ENCODE measurements at places on chromosomes 7 and 10.

DNA sequence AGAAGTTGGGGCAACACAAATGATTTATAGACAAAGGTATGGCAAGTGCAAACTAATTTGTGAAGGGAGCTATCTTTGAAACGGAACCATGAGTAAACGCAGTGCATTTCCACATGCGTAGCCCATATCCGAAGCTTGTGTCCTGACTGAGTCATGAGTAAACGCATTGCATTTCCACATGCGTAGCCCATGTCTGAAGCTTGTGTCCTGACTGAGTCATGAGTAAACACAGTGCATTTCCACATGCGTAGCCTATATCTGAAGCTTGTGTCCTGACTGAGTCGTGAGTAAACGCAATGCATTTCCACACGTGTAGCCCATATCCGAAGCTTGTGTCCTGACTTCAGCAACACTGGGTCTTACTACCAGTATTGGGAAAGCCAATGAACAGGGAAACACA is 95.0 kb downstream of the CELF2 start:
- DNase-seq: no peak

DNA sequence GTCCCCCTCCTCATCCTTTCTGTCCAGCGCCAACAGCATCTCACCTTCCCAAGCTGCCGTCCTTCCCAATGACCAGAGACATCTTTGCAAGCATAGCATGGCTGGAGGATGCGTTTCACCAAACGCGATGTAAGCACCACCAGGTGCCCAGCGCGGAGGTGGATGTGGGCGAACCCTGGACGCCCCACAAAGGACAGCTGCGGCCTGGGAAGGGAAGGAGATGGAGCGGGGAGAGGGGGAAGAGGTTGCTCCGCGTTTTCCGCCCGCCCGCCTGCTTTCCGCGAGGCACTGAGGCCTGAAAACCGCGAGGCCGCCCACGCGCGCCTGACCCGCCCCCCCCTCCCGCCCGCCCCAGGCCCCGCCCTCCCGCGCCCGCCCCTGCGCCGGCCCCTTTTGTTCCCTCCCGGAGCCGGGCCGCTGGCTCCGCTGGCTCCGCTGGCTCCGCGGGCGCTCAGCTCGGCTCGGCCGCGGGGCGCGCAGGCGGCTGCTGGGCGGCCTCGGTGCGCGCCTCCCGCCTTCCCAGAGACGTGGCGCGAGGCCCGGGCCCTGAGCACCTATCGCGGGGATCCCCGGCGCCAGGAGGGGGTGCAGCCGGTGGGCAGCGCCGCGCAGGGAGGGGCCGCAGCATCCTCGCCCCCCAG is at the start of gene CLIP2:
CLIP2 (plus strand) TSS at position 390 of the 641 bp plus-strand sequence. CDS start 28,140 bp downstream, outside the sequence.
- DNase-seq: peak; percentile 91

- no peak for DNase-seq
These were observed 80.5 kb downstream of the TBXAS1 start for GRCh38 chr7:139909379-139910050.

- DNase-seq: no peak
These were observed 1.3 kb upstream of the ATXN7L1 start for GRCh38 chr7:105877736-105878135.

- DNase-seq: no peak
These were observed 75.9 kb downstream of the SVOPL start for GRCh38 chr7:138625084-138625848.

GRCh38 chr10:98308669-98309365 is 40.8 kb upstream of the LOXL4 start:
- DNase-seq: no peak

DNA sequence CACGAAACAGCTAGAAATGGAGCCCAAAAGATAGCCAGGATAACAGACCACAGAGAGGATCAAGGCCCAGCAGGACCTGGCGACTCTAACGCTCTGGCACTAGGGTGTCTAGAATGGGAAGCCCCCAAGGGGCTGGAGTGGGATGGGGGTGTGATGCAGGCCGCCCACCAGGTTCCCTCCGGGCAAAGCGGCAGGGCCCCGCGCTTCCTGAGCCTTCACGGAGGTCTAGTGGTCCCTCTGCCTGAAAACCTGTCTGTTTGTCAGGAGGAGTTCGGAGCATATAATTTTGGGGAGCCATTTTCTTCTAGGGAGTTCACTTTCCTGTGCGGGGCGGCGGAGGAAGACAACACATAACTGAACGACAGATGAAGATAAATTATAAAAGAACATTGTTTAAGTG is 48.2 kb upstream of the FXYD4 start:
- DNase-seq: no peak

DNA sequence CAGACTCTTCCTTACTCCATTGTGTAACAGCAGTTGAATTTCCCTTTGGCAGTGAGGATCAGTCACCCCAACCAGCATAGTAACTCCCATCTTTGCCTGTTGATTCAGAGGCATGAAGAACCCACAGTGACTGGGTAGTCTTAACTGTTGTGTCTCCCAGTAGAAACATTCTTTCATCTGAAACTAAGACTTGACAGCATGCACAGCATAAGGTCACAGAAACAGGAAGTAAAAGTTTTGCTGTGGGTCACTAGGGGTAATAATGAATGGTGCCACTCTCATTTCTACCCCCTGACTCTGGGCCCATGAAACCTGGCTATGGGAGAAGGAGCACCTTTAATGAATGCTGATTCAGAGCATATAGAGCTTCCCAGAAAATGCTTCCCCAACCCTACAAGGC is 8.3 kb upstream of the FRMPD2 start:
- peak; percentile 21 for DNase-seq

- no peak for DNase-seq
These were observed 34.7 kb downstream of the TOMM7 start for GRCh38 chr7:22787951-22788350.

- DNase-seq: no peak
These were observed 84.4 kb upstream of the NOBOX start for GRCh38 chr7:144487901-144488300.

GRCh38 chr10:3761021-3761686 is 23.9 kb downstream of the KLF6 start:
- no peak for DNase-seq

GRCh38 chr10:130498934-130499333 is 362.7 kb downstream of the GLRX3 start:
- DNase-seq: no peak

- DNase-seq: no peak
These were observed 115.7 kb downstream of the BMS1 start for GRCh38 chr10:42898037-42898960.

DNA sequence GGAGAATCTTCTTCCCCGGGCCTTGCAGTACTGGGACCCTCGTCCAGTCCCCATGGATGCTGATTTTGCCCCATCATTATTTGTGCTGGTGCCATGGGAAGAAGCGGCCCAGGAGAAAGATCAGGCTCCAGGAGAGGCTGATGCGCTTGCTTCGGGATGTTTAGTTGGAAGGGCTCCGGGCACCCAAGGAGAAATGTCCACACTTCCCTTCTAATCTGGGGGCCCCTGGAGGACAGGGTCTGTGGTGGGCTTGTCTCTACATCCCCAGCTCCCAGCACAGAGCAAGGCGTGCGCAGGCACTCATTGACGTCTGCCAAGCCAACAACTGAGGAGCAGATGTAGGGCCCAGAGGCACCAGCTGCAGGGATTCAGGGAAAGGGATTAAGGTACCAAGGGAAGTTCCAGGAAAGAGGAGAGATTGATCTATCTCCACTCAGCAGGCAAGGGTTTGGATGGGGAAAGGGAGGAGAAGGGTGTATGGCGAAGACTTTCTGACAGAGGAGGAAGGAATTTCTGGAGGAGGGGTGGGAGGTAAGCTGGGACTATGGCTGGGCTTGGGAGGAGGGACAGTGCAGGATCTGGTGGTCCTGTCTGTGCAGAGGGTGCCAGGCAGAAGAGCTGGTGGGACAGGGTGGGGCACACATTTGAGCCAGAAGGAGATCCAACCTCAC is 38.7 kb upstream of the LEP start:
- DNase-seq: no peak

DNA sequence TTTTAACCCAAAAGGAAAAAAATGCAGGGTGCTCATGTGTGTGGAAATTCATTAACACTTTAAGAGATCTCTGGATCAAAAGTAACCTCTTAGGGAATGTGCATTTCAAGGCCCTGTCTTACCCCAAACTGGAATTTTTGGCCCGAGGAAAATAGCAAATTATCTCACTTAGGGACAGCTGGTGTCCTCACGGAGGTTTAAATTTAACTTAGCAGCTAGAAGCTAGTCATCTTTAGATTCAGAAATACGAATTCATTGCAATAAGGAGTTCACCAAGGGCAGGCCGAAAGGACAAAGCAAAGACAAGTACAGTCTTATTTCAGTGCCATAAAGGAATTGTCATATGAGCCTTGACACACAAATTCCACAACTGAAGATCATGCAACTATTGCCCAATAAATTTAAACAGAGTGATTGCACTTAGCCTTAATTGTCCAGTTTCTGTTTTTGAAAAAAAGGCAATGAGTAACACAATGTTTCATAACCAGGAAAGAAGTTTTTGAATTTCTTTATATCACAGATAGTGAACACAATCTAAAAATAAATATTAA is 22.4 kb upstream of the SEMA3C start:
- DNase-seq: no peak

DNA sequence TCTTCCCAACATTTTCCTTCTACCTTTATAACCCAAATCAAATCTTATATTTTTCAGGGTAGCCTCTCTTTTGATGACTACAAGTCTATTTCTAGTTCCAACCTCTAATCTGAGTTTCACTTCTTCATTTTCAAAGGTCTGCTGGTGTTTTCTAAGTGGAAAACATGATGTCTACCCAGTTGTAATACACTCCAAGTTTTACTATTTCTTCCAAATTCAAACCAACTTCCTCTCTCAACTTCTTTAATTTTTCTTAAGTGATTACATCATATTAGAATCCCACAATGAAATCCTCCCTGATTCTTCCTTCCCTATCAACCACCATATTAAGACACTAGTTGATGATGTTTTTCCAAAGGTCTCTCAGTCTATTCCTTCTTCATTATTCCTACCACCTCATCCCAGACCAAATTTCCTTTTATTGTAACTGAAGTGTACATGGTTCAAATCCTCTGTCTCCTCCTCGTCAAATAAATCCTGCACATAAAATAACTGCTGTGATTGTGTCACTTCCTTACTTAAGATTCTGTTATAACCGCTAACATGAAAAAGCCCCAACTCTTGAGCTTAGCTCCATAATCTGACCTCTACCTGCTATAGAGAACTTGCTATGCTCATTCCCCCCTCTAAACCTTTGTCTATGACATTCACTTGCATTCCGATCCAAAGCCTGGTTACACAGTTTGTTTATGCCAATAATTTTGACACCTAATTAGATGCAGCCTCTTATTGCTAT is 12.7 kb downstream of the TAS2R38 start:
- peak; percentile 55 for DNase-seq
